ENCODE measurements at places on chromosomes 2 and 18.

DNA sequence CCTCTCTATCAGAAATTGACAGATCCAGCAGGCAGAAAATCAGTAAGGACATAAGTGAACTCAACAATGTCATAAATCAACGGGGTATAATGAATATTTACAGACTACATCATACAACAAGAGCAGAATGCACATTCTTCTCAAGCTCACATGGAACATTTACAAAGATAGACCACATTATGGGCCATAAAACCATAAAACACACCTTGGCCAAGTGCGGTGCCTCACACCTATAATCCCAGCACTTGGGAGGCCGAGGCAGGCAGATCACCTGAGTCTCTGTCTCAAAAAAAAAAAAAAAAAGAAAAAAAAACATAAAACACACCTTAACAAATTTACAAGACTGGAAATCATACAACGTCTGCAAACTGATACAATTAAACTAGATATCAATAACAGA, 36.7 kb downstream of the FBXO15 start:
- DNase-seq = no peak

GRCh38 chr2:24352664-24353063, 7.7 kb downstream of the ITSN2 start:
- no peak for DNase-seq

DNA sequence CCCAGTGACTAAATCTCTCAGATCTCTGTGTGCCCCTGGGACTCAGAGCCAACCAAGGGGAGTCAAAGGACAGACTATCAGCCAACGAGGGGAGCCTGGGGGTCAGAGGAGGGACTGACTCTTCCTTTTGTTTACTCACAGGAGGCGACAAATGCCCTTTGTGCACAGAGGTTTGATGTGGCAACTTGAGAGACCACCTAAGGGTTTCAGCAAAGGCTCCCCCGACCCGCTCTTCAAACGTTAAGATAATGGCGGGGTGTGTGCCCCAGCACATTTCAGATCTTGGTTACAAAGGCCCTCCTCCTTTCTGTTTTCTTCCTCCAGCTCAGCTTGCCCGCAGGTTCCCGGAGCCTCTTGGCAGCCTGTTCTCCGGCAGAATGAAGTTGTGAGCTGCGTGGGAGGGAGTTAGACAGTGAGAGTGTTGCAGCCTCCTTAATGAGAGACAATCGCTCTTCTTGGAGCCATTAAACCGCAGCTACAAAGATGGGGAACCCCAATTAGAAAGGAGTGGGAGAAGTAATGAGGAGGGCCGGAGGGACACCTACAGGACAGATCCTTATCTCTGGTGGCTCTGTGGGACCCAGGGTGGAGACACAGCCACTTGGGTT, 76.2 kb downstream of the KIAA2012 start:
- no peak for DNase-seq

GRCh38 chr2:55947752-55948151, 24.2 kb upstream of the EFEMP1 start:
- no peak for DNase-seq

DNA sequence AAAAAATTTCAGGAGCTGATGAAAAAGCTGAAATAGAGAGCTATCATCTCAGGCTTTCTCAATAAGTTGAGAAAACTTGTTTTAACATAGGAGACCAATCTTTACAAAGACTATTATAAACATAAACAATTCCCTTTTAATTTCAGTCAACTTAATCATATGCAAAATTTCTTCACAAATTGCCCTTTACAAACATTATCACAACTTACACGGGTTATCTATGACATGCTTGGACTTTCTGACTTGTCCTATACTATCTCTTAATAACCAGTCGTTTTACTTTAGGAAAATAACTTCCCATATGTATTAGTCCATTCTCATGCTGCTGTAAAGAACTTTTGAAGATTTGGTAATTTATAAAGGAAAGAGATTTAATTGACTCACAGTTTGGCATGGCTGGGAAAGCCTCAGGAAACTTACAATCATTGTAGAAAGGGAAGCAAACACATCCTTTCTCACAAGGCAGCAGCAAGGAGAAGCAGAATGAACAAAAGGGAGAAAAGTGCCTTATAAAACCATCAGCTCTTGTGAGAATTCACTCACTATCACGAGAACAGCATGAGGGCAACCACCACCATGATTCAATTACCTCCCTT, 1583.7 kb upstream of the CELF4 start:
- DNase-seq = no peak

GRCh38 chr2:123073956-123074355, 951.1 kb upstream of the CNTNAP5 start:
- no peak for DNase-seq

GRCh38 chr2:173347305-173348168, 7.1 kb upstream of the CDCA7 start:
- DNase-seq = no peak

- DNase-seq = no peak
Measured at GRCh38 chr2:102030855-102031527, 39.2 kb downstream of the IL1R2 start.

- DNase-seq = no peak
Measured at GRCh38 chr2:156190517-156190916, 142.0 kb downstream of the NR4A2 start.

DNA sequence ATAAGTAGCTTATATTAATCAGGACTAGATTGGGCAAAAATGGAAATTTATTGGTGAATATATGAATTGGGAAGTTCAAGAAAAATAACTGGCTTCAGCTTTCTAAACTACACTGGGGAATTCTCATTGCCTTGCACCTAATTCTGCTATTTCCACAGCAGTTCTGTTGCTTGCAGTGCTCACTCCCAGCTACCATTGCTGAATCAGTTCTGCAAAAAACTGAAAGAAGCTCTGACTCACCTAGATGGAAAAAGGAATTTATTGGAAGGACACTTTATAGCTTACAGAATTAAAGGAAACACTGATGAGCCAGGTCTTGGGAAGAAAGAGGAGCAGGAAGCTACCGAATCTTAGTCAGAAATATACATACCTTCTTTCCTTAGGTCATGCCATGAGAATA, 60.3 kb upstream of the ACVR1 start:
- DNase-seq = no peak

DNA sequence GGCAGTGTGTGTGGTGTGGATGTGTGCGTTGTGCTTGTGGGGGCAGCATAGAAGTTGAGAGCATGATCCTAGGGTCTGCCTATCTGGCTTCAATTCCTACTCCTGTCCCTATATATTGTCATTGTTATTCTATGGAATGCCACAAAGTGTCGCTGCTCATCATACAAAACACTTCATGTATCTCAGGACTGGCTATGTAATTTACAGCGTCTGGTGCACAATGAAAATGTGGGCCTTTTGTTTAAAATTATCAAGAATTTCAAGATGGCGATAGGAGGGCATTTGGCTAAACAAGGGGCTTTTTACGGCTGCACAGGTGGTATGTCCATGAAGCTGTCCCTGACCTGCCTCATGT, 3.4 kb downstream of the SERPINB2 start:
- DNase-seq = no peak

GRCh38 chr2:134029418-134029817, 224.5 kb upstream of the MGAT5 start:
- DNase-seq = no peak

GRCh38 chr2:68878753-68879152, 7.6 kb upstream of the BMP10 start:
- DNase-seq = no peak

GRCh38 chr2:70974592-70974991, 3.8 kb upstream of the ANKRD53 start:
- DNase-seq = no peak

GRCh38 chr2:143604566-143604959, 475.3 kb downstream of the ARHGAP15 start:
- DNase-seq = no peak

GRCh38 chr18:13501891-13502290, 224.5 kb downstream of the FAM210A start:
- DNase-seq = no peak

DNA sequence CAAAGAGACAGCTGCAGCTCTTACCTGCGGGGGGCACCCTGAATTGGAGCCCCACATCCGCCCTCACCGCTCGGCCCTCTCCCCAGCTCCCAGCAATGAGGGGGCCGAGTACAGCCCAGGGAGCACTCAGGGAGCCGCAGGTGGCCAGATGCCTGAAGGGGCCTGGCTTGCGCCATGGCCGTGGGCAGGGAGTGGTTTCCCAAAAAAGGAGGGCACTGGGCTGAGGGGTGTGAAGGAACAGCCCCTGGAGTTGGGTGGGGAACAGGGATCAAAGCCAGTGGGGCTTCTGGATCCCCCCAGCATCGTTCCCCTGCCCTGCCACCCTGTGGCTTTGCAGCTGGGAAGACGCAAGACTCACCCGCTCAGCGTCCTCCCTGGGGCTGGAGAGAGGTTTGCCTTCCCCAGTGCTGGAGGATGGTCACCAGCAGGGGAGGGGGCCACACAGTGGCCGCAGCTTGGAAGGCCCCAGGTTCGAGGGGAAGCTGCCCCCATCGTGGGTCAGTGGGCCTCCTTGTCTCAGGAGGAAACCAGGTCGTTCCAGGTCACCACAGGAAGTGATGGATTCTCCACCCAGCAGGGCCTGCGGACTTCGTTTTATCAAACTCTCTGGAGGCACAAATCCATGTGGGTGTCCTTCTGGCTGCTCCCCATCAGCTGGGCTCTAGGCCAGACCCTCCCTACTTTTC, 68.2 kb upstream of the HPCAL1 start:
- DNase-seq = no peak

GRCh38 chr2:234998404-234999211, 46.8 kb downstream of the SH3BP4 start:
- no peak for DNase-seq

DNA sequence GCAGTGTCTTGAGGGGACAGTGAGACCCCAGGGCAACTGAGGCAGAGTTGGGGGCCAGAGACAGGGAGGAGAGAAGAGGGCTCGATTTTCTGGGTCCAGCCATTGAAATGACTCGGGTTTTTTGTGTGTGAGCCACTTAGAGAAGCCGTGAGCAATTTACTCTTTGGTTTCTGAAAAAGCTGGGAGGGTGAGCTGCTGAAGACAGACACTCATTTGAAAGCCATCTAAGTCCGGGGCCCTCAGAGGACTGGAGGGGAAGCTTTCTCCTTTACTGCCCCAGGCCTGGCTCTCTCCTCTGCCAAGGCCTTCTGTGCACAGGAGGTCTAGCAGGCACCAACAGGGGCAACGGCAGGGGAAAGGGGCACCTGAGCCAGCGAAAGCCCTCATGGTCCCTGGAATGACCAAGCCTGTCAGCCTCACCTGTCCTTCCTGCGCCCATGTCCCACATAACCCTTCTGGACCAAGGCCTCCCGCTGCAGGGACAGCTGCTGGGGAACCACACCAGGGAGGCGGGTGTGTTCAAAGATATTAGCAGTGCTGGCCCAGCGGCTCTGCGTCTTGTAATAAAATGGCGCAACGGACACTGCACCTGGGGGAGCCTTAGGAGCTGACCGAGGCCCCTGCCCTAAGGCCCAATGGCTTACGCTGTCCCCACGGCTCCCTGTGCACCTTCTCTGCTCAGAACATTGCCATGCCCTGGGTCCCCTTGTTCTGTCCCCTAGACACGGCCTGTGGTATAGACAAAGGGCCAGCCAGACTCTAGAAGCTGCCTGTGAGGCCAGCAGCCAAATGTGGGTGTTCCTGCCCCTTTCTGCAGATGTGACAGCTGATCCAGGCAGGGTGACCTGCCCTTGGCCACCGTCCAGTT, 45.8 kb downstream of the HS6ST1 start:
- no peak for DNase-seq

GRCh38 chr2:241110089-241110606, 8.1 kb upstream of the MTERF4 start:
- no peak for DNase-seq

GRCh38 chr2:85887566-85888019, 1.2 kb downstream of the ST3GAL5 start:
- DNase-seq = peak; percentile 40

DNA sequence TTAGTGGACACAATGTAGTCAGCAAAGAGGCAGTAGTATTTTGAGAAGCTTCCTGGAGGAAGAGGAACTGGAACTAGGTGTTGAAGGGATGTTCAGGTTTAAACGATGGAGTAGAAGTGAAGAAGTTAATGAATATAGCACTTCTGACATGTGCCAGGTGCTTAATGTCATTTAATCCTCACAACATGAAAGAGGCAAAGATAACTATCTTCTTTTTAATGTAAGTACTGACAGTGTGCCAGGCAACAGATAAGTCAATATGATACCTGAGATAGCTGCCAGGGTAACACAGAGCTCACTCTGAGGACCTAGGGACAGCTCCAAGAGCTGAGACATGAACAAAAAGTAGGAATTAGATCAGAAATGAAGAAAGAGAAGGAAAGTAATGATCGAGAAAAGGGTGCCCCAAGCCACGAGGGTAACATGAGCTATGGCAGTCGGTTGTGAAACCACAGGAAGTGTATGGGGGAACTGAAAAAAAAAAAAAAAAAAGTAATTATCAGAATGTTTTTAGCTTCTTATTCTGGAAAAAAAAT, 140.7 kb downstream of the RNF144A start:
- DNase-seq = no peak

DNA sequence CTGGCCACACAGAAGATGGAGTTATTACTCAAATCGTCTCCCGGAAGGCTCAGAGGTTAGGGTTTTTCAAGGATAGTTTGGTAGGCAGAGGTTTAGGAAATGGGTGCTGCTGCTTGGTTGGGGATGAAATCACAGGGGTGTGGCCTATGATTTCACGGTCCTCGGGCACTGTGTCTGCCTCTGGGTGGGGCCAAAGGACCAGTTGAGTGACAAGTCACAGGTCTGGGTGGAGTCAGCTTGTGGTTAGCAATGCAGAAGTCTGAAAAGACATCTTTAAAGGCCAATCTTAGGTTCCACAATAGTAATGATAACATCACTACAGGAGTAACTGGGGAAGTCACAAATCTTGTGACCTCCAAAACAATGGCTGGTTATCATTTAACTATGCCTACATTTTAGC, 387.8 kb downstream of the ZNF521 start:
- DNase-seq = no peak

DNA sequence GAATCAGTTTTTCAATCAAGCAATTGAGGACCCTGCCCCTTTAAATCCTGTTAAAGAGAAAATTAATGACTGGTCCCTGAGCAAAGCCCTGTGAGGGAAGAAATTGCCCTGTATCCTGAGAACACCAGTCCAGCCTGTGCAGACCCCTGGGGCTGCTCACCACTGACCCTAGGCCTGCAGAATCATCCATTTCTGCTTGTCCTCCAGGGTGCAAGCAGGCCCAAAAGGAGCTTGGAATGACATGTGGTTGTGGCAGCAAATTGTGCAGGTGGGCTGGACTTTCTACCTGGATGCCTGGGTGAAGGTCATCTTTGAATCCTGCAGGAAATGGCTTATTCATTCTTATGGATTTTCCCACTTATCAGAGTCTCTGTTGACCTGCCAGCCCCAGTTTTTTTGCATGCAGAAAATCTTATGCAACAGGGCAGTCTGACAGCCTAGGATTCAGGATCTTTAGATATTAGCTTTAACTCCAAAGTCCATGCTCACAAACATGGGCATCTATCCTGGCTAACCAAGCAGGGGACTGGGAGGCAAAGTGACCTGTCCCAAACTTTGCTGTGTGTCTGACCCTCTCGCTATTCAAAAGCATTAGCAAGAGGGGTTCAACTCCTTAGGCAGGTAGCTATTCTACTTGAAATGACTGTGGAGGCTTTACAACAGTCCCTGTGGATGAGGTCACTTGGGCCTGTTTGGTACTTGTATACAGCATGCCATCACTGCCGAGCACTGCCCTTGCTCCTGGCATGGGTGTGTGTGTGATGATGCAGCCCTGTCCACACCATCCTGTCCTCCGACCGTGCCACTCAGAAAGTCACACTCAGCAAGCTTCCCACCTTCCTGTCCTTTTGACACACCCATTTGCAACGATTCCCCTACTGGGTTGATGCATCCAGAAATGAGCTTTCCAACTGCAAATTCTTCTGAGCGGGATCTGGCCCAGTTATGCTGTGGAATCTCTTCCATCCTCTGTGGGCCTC, 85.3 kb downstream of the CAPN13 start:
- no peak for DNase-seq

All from effector CD4-positive, alpha-beta T cell (primary cell).